ENCODE measurements at places on chromosomes 12 and 14.

DNA sequence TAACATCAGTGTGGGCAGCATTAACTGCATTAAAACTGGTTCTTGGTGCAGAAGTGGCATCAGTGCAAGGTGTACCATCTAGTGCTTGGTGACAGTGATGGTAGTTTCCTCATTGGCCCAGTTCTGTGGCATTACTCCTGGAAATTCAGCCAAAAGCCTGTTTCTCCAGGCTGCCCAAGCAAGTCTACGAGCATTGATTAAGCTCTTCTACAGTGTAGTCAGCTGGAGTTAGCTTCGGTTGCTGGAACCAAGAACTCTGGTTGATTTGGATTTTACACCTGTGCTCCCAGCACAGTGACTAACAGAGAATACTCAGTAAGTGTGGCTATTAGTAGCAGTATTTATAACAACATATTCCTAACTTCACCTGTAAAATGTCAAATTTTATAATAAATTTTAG, 84.9 kb upstream of the ZDHHC17 start:
- no peak for DNase-seq

DNA sequence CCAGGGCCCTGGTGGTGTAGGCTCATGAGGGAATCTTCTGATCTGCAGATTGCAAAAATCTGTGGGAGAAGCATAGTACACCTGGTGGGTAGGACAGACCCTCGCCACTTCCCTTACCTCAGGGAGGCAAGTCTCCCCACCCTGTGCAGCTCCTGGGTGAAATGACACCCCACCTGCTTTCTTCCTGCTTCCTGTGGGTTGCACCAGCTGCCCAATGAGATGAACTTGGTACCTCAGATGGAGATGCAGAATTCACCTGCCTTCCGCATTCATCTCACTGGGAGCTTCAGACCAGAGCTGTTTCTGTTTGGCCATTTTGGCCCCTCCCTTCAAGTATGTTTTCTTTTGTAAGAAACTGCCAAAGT, 4.7 kb downstream of the CLEC2D start:
- DNase-seq, result no peak

GRCh38 chr14:81385419-81385818, 14.7 kb downstream of the STON2 start:
- no peak for DNase-seq

GRCh38 chr14:76024211-76024907, 38.8 kb downstream of the IFT43 start:
- DNase-seq, result no peak

DNA sequence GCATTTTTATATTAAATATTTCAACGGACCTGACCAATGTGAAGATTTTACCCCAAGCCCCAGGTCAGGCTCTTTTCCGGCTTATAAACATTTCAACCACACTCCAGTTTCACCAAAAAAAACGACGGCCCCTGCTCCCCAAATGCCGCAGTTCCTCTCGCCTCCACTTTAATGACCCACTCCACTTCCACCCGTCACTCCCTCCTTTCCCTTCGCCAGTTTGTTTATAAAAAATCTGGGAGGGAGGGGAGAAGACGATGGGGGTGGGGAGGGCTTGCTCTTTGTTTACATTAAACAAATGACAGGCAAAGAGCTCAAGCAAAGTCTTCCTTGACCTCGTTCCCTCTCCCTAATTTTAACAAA, 5.4 kb downstream of the SIX6 start:
- DNase-seq, result no peak

GRCh38 chr12:69994724-69995173, 169.7 kb downstream of the MYRFL start:
- DNase-seq, result no peak

- no peak for DNase-seq
Observed at GRCh38 chr14:88129306-88130056, 124.5 kb downstream of the GPR65 start.

Data from frontal cortex (tissue), 4 donors.